ENCODE measurements at places on chromosomes 12 and 14.

GRCh38 chr12:47350062-47350408, 270.3 kb upstream of the AMIGO2 start:
- peak; percentile 59 for DNase-seq

- DNase-seq: no peak
These were observed 513.4 kb downstream of the MED13L start for GRCh38 chr12:115763982-115764621.

GRCh38 chr12:112304436-112304835, 77.8 kb downstream of the HECTD4 start:
- no peak for DNase-seq

- DNase-seq: no peak
These were observed 2.8 kb downstream of the MAP4K5 start for GRCh38 chr14:50529288-50530179.

- no peak for DNase-seq
These were observed 125.3 kb downstream of the FBXL14 start for GRCh38 chr12:1469070-1469469.

DNA sequence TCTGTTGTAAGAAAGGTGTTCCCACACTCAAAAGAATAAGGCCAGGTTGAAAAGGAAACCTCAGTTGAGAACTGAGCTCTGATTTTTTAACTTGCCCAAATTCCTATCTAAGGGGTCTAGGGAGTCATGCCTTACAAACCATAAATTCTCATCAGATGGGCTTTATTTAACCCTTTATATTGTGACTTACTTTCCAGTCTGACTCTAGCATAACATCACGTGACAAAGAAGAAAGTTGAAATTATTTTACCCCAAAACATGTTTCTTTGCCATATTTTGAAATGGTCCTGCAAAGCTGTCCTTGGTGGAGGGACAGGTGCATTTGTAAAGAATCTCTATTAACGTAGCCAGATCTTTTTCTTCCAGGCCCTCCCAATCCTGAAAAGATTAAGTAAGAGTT, 411.7 kb downstream of the GALC start:
- no peak for DNase-seq

DNA sequence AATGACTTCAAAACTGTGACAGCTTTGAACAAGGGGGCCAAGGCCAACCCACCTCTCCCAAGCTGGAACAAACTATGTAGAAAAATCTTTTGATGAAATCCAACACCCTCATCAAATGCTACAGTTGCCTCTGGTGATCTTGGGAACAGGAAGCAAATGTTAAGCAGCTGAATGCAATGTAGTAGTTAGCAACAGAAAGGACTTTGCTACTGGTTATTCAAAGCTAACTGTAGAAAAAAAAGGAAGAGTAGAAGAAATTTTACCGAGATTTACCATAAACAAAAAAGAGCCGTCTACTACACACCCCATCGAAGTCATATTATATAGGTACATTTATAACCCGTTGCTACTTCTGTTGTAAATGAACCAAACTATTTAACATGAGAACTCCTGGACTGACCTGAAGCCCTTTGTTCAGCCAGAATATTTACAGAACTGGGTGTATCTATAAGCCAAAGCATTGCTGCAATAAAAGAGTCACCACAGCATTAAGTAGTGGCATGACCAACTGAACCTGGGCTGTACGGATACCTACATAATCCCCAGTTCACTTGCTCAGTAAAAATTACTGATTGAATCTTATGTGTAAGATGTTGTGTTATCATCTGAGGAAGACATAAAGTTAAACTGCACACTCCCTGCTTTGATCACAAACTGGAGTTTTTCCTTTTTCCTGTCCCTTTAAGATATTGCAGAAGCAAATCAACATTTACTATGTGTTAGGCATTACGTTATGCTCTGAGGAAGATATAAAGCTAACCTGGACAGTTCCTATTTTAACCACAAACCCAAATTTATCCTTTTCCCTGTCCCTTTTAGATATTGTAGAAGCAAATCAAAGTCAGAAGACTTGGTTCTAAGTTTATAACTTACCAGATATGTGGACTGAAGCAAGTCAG, 25.1 kb downstream of the SYNJ2BP start:
- DNase-seq: no peak

Data from MV-4-11 (cell line).